Stimulated activated CD8-positive, alpha-beta memory T cell treated with anti-CD3 and anti-CD28 coated beads, Interleukin-12 subunit alpha, Interleukin-12 subunit beta, amount 100 ng/mL, for 4 hours (primary cell): ENCODE measurements at places on chromosomes 1 and 21.

DNA sequence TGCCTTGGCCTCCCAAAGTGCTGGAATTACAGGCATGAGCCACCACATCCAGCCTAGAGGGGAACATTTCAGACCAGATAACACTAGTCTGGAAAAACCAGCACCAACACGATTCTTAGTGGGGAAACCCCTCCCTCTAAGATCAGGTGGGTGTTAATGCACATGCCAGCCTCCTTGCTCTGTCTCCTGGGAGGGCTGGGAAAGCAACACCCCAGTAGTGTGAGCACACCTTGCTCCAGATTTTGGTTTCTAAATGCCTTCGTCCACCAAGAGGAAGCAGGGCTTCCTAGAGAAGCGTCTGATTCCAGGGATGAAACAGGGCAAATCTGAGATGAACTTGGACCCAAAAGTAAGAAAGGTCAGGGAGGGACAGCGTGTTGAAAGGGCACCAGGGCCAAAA, 2.2 kb upstream of the KRTAP10-4 start:
- DNase-seq, result no peak

- no peak for DNase-seq
Observed at GRCh38 chr1:179036844-179037465, 11.3 kb downstream of the FAM20B start.

- DNase-seq, result no peak
Observed at GRCh38 chr21:24205319-24205718, 1402.0 kb downstream of the MRPL39 start.

- DNase-seq, result no peak
Observed at GRCh38 chr1:91805311-91805801, 80.6 kb downstream of the TGFBR3 start.

DNA sequence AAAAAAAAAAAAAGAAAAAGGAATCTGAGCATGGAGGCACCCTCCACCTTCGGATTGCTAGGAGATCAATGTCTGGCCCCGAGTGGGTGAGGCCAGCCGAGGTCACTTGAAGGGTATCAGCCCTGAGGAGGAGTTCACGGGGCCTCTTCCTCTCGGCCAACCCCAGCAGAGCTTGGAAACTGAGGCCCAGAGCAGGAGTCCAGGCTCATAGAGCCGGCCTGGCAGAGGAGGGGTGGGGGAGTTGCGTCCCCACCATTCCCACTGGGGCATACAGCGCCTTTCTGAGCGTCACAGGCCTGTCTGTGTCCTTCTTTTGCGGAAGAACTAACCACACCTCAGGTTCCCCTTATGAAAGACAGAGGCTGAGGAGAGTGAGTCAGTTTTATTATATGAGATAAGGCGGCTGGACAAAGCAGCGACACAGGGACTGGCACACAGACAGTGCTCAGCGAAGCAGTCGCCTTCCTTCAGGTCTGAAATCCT, 17.1 kb upstream of the EPHA2 start:
- no peak for DNase-seq

DNA sequence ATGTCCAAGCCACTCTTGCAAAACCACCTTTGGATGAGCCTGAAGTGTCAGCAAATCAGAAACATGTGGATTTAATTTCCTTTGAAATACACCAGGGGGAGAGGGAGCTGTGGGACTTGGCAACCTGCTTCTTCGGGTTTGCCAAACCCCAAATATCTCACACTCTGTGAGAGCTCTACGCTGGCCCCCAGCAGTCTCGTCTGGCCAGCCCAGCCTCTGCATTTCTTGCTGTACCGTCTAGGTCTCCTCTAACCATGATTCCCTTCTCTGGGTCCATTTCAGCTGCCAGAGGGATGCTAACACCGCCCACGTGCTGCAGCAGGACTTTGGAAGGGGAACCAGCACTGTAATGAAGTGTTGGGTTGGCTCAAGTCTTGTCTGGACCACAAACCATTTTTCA, 114.6 kb downstream of the MRPS6 start:
- no peak for DNase-seq

GRCh38 chr1:103948526-103948925, 198.8 kb downstream of the AMY1C start:
- DNase-seq, result no peak

- DNase-seq, result no peak
Observed at GRCh38 chr1:101004670-101005069, 20.9 kb downstream of the DPH5 start.

DNA sequence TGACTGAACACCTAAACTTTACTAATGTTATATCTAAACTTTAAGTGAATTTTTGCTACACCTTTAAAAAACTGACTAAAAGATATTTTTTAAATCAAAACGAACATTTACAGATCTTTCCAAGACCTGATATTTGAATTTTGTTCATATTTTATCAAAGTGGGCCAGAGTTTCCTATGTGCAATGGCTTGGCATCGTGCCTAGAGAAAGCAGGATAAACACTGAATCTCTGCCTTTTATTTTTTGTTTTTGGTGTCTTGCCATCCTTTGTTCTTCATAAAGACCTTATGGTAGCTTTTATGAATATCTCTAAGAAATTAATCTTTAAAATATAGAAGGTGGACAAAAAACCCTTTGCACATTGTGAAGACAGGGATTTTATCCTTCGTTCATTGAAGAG, 25.8 kb upstream of the VPS26C start:
- DNase-seq, result no peak

- no peak for DNase-seq
Observed at GRCh38 chr1:236059011-236059410, 5.9 kb downstream of the NID1 start.

DNA sequence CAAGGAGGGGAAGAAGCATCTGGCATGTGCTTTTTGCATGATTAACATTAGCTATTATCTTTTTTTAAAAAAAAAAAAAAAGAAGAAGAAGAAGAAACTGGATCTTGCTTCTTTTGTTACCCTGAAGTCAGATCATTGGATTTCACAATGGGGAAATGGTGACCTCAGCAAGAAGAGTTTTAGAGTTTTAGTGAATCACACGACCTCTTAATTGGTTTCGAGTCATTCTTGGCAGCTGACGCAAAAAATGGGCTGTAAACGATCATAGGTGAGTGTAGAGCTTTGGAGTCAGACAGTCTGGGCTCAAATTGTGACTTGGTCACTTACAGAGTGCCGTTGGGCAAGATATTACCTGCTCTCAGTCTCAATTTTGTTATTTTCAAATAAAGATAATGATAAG, 33.3 kb upstream of the PGBD5 start:
- no peak for DNase-seq

DNA sequence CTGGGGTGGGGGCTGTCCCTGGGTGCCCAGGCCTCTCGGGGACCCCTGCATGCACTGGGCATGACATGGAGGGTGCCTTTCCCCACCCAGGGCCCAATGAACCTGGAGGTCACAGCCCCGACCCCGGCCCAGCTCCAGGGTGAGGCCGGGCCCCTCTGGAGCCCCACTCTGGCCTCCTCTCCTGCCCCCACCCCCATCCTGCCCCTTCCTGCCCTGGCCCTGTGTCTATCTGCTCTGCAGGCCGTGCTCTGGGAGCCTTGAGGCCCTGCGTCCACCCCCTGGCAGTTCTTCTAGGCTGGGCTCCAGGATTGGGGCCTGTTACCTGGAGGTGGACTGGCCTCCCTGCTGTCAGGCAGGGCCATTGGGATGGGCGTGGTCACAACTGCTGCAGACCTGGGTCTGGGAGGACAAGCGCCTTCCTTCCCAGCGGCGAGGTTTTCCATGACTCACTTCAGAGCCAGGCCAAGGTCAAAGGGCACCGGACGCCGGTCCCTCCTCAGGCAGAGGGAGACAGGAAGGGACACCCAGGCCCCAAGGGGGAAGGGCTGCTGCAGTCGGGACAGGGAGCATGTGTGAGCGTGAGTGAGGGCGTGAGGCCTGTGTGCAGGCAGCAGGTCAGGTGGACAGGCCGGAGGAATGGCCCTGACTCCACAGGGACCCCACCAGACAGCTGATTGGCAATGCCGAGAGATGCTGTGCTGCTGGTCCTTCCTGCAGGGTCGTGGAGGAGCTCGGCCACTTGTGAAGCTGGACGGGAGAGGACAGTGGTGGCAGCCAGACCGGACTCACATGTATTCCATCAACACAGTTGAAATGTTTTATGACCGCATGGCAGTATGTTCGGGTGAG, 31.1 kb upstream of the POFUT2 start:
- no peak for DNase-seq

- no peak for DNase-seq
Observed at GRCh38 chr1:5955479-5955977, 36.7 kb downstream of the NPHP4 start.

- DNase-seq, result no peak
Observed at GRCh38 chr1:110523011-110523410, 4.0 kb upstream of the KCNA10 start.

GRCh38 chr1:38744452-38745350, 114.9 kb downstream of the RRAGC start:
- DNase-seq, result no peak

DNA sequence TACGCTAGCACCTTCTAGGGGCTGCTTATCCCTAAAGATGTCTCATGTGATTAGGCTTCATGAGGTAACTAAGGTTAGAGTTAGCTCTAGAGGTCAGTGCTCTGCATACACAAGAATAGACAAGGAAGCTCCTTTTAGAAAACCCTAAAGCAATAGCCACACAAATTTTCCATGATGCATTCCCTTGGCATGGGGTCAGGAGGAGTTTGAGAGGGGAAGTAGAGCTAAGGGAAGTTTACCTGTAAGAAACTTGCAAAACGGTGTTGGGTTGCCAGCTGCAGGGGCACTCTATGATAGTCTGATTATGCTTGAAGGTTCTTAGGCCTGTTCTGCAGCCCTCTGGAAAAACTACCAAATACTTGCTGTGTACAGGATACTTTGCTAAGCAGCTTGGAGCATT, 39.0 kb upstream of the A3GALT2 start:
- no peak for DNase-seq

DNA sequence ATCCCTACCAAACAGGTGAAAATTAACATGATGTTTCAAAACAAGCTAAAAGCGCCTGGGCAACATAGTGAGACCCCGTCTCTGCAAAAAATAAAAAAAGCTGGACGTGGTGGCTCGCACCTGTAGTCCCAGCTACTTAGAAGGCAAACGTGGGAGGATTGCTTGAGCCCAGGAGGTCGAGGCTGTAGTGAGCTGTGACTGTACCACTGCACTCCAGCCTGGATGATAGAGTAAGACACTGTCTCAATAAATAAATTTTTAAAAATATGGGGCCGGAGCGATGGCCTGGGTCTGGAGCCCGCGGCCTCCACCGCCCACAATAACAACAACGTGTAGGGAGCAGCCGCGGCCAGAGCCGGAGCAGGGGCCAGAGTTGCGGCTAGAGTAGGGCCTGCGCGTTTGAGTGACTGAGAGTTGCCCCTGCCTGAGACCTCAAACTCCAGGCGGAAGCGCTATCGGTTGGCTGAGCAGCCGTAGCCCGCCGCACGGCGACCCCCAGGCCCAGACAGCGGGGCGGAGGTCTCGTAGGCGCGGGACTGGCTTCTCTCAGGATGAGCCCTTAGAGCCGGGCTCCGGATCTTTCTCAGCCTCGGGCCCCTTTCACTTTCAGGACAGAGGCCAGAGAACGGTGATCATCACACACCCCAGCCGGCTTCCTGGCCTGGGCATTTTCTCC, 41.4 kb downstream of the ZMYM1 start:
- no peak for DNase-seq

- DNase-seq, result no peak
Observed at GRCh38 chr1:228471762-228472398, 15.3 kb upstream of the RNF187 start.

DNA sequence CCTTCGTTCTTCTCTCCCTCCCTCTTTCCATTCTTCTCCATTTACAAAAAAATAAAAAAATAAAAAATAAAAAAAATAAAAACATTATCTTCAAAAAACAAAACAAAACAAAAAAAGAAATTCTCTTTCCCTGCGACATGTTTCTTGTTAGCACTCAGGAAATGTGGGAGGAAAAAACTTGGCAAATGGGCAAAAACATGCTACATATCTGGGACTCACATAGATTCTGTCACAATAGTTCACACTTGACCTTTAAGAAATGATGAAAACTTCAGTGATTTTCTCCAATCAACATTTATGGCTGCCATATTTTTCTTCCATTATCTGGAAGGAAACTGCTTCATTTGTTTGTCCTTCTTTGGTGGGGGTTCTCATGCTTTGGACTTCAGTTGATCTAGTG, 109.3 kb downstream of the PRKAB2 start:
- no peak for DNase-seq

DNA sequence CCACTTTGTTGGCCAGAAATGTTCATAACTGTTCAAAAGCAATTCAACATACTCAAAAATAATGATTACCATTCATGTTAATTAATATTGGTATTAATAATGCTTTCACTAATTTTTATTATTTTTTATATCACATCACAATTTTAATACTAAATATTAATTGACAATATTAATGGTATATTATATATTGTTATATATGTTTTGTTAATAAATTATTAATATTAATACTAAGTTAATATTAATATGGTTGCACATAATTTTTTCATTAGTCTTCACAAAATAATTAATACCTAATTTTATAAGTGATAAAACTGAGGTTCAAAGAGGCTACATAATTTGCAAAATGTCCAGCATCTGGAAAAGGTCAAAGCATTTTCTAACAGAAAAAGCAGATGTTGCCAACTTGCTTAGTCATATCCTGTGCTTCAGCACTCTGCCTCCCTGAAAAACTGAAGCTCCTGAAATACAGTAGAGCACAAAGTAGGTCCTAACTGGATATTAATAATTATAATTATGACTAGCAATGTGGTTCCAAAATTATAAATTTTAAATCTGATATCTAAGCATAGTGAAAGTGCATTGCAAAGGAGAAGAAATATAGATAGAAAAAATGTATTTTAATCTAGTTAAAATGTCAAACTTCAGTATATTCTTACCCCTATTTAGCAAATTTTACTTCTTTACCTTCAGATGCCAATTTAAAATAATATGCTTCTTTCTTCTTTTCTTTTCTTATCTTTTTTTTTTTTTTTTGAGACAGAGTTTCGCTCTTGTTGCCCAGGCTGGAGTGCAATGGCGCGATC, 123.2 kb upstream of the TNFSF4 start:
- DNase-seq, result no peak

GRCh38 chr1:171420810-171421209, 64.5 kb upstream of the PRRC2C start:
- DNase-seq, result no peak

DNA sequence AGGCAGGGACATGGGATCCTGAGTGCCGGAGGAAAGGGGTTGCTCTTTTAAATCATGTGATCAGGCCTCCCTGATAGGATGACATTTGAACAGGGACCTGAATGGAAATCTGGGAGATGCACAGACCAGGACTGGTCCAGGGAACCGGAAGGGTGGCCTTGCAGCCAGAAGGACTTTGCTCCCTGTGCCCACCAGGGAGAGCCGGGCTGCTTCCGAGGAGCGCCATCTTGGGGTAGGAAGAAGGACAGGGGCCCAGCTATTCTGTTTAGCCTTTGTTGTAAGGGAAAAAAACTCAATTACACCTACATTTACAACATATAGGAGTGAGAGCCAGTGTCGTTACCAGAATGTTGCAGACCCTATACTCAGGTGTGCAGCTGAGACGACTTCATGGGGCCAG, 5.5 kb downstream of the KLHDC7A start:
- no peak for DNase-seq

- DNase-seq, result no peak
Observed at GRCh38 chr21:34844013-34844923, 175.5 kb downstream of the CLIC6 start.

DNA sequence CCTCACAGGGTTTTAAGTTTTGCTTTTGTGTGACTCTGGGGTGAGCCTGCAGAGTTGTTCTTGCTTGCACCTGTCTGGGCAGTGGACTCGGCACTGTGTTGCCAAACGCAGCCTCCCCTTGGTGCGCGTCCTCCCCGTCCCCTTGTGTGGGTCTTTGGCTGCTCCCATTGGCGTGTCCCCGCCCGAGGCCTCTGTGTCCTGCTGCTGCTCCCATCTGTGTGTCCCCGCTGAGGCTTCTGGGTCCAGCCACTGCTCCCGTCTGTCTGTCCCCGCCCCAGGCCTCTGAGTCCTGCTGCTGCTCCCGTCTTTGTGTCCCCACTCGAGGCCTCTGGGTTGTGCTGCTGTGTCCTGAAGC, 62.8 kb downstream of the PCNT start:
- no peak for DNase-seq
